Activated T-cell treated with anti-CD3 and anti-CD28 coated beads, Interleukin-2, amount 50 U/mL, for 72 hours (primary cell): ENCODE measurements at places on chromosomes 5 and 9. TPM values are rescaled to one million over a fixed set of nuclear protein-coding genes. Genes with fewer than 3 reads are reported as not detected.

DNA sequence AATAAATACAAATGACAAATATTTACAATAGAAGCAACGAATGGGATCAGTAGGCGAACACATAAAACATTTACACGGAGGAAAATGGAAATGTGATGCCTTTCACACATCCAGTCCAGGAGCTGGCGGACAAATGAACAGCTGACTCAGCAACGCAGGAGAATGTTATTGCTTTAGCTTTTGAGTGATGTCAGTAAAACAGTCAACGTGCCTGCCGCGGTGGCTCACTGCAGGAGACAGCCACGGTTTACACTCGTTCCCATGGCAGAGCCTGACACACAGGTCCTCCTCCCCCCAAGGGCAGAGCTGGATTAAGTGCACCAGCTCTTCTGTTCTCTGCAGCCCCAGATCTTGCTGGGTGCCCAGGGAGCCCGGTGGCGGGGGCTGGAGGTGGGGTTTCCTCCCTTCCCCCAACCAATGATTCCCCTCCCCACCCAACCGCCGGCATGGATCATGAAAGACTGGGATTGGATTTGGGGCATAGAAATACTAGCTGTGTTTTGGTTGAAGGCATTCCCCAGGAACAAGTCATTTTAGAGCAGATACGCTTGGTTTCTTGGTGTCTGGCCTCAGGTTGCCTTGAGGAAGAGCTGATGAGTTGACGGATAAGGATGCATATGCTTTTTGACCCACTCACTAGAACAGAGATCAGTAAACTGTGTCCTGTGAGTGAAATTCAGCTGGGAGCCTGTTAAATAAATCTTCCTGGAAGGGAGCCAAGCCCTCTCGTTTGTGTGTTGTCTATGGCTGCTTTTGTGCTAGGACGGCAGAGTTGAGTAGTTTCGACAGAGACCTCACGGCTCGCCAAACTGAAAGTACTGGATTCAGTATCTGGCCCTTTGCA, 12.5 kb downstream of the STC2 start:
- no peak for DNase-seq

DNA sequence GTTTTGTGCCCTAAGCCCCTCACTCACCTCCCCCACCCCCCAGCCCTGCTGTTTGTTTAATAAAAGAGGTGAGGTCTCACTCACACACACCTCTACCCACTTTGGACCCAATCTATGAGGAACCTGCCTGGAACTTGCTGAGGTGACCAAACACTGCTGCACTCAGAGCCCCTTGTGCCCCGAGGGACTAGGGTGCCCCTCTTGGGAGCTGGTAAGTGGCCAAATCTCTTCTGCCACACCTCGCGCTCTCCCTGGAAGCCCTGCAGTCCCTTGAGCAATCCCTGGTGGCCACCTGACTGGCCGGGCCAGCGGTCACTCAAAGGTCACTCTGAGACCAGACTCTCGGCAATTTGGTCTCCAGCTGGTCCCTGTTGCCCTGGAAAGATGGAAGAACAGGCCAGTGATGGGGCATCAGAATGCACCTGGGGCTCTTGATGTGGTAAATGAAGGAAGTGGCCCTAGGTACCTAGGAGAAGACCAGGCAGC, 157.2 kb downstream of the MED10 start:
- DNase-seq = no peak

DNA sequence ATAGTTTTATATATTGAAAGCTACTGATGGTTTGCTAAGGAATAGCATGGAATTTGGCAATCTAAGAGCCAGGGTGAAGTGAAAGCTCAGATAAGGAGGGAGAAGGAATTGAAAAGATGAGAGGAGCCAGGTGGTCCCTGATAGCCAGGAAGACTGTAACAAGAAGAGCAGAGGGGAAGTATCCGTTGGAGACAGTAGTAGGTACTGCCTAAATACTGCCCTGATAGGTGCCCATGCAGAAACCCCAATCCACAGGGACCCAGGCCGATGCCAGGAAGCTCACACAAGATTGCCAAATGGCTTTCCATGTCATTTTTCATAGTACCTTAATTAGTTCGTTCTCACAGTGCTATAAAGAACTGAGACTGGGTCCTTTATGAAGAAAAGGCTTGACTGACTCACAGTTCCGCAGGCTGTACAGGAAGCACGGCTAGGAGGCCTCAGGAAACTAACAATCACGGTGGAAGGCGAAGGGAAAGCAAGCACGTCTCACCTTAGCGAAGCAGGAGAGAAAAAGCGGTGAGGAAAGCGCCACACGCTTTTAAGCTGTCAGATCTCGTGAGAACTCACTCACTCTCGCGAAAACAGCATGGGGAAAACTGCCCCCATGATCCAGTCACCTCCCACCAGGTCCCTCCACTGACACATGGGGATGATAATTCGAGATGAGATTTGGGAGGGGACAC, 13.0 kb downstream of the ACTL7B start:
- DNase-seq = peak; percentile 28

Gene CDC20B
- 0.10 TPM for total RNA-seq

- DNase-seq = no peak
Observed at GRCh38 chr5:90410178-90410762, 714 bp upstream of the CETN3 start.

Gene PCDHGB3
- 0.28 TPM for total RNA-seq

DNA sequence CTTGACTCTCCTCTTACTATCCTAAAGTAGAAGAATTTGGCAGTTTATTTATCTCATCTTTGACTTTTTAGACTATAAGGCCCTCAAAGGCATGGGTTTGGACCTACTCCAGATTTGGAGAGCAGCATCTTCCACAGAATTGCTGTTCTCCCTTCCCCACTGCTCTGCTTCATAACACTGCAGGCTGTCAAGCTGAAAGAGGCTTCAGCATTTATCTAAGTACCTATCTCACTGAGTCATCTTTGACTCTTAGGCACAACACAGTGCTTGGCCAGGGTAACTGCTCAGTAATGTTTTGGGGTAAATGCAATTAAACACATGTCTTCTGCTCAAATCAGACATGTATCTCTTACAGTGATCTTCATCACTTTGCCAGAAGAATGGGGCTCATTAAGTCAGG, 60.6 kb downstream of the GRIN3A start:
- DNase-seq = no peak

DNA sequence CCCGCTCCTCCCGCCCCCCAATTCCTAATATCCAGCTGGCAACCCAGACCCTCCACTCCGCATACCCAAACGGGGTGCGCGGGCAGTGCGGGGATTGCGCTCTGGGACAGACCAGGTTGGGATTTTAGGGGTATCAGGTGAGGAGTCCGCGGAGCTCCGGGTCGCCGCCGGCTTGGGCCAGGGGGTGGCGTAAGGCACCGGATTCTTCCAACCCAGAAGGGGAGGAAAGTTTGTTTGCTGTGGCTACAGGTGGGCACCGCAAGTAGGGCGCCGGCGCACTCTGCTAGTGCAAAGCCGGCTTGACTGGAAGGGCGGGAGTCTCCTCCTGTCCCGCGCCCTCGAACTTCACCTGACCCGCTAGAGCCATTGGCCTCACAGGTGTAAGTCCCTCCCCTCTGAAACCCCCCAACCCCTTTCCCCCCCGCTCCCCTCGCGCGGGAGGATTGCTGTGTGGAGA, 709 bp downstream of the IQGAP2 start:
- peak; percentile 78 for DNase-seq

DNA sequence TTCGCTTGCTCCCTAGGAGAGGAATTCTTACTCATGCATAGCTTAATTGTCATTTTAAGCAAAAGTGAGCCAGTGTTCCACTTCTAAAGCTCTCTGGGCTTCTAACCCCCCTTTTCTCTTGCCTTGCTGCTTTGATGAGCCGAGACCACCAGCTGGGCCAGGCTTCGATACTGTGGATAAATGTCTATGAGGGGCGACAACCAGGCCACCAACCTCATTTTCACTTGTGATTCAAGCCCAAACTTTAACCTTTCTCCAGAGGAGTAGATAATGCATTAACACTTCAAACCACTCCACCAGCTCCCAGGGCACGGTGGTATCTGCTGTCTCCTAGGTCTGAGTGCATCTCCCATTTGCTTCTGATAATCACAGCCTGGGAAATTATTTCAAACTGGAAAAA, 205.6 kb downstream of the PSAT1 start:
- no peak for DNase-seq

DNA sequence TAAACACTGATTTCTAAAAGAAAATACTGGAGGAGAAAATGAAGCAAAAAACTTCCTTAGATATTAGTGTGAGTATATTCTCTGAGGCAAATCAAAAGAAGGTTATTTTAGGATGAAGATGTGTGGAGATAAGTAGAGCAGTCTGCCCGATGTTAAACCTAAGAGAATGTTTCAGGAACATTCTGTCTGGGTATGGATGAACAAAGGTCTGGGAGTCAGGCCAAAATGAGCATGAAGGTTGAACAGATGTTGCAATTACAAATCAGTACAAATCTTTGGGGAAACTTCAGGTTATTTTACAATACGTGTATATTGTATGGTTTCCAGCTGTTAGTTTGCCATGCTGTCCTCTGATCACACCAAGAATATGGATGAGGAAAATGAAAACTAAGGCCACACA, 14.4 kb upstream of the CEP78 start:
- no peak for DNase-seq

DNA sequence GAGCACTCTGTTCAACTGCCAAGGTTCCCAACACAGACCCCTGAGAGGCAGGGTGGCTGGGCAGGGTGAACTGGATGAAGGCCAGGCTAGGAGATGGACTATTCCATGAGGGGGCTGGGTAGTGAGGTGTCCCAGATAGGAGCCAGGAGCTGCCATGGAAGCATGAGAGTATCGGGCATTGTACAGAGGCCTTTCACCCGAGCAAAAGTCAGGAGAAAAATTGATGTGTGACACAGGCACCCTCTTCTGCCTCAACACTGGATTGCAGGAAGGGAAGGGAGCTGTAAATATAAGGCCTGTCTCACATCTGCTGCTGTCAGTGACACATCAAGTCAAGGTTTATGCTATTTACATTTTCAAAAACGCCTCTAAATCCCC, 74.6 kb downstream of the UBAP1 start:
- no peak for DNase-seq

GRCh38 chr9:134564431-134565170, 77.0 kb upstream of the COL5A1 start:
- no peak for DNase-seq

- no peak for DNase-seq
Observed at GRCh38 chr9:100104314-100104713, 5.3 kb downstream of the INVS start.

DNA sequence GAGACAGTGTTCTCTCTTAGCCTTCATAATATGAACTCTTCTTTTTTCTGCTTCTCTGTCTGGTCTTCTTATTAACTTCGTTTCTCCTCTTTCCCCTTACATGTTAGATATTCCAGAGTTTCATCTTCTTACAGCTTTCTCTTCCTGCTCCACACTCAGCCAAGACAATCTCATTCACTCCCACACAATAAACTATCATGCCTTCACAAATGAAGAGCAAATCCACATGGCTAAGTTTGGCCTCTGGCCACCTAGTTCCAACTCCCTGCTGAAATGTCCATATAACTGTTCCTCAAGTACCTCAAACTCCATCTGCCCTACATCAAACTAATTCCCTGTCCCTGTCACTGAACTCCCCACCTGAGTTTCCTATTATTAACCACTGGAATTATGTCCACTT, 18.4 kb downstream of the IL33 start:
- no peak for DNase-seq

DNA sequence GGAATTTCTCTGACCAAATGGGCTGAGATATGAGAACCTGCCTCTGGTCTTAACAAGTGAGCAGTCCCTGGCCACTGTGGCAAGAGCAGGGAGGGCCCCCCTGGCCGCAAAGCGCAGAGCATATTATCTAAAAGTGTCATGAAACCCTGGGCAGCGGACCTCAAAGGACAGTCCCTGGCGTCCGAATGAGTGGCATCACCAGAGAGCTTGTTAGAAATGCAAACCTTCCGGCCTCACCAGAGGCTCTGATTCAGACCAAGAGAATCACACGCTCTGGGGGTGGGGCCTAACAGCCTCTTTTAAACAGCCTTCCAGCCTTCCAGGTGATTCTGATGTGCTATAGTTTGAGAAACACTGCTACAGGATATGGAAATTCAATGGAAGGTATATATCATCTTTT, 10.9 kb downstream of the PTPN3 start:
- DNase-seq = no peak

- no peak for DNase-seq
Observed at GRCh38 chr5:1789834-1790471, 9.7 kb downstream of the MRPL36 start.

DNA sequence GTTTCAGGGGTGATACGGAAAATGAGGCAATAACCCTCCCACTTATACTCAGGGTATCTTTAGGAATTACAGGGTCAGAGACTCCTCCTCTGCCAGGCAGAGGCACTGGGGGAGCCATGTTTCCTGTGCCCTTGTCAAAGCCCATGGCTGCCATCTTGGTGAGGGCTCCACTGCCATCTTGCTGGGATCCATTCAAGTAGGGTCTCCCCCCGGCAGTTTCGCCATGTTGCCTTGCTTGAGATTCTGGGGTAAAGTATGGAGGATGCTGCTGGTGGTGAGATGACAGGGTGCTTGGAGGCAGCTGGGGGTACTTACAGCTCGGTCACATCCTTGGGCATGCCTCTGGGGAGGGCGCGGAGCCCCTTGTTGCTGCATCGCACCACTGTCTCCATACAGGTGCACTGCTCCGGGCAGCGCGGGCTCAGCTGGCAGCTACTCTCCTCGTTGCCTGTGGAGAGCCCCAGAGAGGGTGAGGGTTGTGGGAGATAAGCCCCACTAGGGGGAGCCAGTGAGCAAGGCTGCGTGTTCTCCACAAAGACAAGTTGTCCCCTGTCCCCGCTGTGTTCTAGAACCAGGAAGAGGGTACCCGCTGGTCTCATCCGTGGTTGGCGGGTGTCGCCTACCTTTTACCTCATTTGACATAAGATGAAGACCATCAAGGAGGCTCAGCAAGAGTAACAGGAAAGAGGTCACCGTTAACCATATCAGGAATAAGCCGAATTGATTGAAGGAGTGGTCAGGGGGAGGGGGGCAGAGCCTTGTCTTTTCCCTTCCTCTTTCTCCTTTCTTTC, 169.0 kb upstream of the PANK3 start:
- DNase-seq = peak; percentile 71

Gene TMEM171
- total RNA-seq = not detected
